Activated CD4-positive, alpha-beta T cell treated with anti-CD3 and anti-CD28 coated beads for 24 hours (primary cell): ENCODE measurements at places on chromosomes 11 and 22.

GRCh38 chr11:105696000-105696399, 86.1 kb downstream of the GRIA4 start:
- DNase-seq: no peak

- DNase-seq: no peak
Measured at GRCh38 chr11:57604296-57605027, 7.0 kb downstream of the SERPING1 start.

DNA sequence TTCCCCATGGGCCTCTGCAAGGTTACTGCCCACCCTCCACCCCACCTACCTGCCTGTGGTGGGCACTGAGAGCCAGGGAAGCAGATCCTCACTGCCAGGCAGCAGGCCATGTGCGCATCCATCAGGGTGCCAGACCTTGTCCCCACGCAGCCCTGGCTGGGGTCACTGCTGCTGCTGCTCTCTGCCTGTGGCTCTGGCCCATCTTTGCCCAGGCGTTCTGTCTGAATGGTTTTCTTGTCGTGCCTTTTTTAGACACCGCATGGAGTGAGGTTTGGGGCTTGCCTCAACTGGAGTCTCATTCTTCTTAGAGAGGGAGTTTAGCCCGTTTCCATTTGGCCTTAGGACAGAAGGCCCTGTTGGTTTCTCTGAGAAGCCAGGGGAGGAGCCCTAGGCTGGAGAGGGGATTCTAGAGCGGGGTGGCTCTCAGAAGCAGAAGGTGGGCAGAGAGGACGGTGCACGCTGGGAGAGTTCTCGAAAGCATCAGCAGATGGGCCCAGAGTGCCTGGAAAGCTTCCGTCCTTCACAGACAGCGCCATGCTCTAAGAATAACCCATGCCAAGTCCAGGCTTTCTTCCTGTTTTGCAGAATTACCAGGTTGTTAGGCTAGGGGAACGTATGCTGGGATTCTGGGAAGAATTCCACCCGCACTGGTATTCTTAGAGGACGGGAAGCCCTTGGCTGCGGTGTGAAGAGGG, 8.1 kb downstream of the TANGO2 start:
- no peak for DNase-seq

DNA sequence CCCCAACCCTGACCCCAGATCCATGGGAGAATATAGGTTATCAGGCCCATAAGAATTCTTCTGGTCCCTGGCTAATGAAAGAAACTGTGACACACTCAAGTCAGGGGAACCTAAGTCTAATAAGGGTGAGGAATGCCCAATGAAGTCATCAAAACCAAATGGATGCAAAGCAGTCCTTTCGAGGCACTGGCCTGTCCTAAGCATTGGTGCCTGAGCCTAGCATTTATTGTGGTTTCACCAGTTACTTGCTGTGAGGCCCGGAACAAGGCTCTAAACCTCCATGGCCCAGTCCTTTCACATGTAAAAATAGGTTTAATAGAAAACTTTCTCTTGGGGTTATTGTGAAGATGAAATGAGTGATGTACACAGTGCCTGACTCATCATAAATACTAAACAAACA, 712.6 kb downstream of the DLG2 start:
- no peak for DNase-seq

- no peak for DNase-seq
Measured at GRCh38 chr22:50060441-50061140, 2.5 kb upstream of the TTLL8 start.

- DNase-seq: no peak
Measured at GRCh38 chr11:118108513-118108912, 21.8 kb upstream of the SMIM35 start.

DNA sequence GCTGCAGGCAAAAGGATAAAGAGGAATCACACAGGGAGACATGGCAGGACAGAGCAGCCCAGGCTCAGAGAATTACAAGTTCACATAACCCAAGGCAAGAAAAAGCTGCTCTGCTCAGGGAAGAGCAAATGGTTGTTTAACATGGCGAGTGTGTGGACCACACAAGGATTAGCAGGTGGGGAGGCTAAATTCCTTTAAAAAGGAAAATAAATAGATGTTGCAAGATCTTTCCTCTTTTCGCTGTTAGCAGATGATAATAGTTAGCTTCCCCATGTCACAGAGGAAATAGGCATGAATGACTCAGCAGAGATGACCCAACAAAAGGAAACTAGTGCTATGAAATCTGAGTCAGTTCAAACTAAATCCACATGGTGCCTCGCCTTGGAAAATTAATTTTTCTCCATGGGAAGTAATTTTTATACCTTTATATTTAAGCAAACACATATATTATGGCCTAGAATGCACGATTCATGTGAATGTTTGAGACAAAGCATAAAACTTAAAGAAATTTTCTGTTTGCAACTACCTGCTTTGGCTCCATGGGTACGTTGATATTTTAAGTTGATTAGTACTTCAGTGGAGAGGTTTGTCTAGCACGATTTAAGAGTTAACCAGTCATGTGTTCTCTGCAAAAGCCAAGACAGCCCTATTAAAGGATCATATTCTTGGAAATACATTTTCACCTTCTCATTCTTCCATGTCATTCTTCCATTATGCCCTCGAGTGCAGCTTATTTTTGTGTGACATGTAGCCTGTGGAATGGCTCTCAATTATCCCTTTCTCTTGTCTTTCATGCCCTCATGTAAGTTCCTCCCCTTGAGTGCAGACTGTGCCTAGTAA, 38.5 kb upstream of the FJX1 start:
- no peak for DNase-seq
